ENCODE measurements at places on chromosomes 11 and 22.

GRCh38 chr22:20953668-20954500 is 13.2 kb upstream of the AIFM3 start:
- DNase-seq, result no peak

DNA sequence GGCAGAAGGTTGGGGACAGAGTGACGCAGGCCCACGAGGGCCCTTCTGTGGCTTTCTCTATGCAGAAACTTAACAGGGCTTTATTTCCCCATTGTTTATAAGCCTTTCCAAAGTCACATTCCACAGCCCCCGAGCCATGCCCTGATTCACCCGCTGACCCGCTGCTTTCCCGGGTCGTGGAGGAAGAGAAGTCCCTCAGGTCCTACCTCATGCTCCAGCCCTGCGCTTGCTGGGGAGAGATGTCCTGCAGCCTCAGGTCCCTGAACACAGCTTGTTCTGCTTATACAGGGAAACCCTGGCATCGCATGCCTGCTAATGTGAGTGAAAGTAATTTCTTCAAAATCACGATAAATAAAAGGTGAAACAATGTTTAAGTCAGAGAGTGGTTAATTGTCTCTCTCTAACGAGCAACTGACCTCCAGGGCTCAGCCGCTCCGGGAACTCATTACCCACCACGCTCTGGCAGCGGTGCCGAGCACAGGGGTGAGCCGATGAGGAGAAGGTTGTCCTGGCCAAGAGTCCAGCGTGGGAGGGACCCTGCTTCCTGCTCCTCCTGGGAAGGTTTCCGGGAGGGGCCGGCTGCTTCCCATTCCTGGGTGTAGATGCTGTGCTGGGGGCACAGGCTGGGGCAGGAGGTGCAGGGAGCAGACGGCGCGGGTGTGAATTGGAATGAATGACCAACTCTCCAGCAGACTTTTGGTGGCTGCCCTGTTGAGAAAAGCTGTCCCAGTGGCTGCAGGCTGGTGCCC is 595.2 kb downstream of the BRD1 start:
- no peak for DNase-seq

GRCh38 chr11:134275188-134275533 is 1.0 kb upstream of the GLB1L3 start:
- no peak for DNase-seq

DNA sequence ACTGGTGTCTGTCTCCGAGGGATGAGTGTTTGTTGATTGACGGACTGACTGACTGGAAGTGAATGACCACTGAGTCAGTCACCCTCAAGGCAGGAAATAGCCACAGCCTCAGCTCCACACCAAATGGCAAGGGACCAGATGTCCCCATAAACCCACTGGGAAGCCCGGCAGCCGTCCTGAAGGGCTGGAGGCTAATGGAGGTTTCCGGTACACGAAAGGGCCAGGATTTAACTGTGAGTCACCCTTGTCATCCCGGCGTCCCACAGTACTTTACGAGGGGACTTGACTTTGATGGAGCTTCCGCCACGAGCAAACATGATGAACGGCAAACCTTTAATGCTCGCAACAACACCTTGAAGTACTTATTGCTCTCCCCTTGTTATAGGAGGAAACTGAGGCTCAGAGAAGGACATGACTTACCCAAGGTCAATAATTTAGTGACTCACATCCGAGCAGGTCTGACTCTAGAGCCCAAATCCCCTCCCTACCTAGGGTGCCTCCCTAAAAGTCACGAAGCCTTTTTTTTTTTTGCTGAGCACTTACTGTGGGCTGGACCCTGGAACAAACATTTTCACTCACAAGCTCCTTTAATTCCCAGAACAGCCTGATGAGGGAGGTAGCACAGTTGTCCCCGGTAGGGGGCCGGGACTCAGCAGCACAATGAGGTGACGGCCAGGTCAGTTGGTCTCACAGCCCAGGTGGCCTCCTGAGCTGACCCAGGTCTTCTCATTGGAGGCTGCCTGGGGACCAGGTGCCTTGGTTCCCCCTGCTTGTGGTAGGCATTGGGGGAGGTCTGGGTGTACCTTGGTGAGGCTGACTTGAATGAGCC is 25.2 kb upstream of the GCAT start:
- DNase-seq, result no peak

DNA sequence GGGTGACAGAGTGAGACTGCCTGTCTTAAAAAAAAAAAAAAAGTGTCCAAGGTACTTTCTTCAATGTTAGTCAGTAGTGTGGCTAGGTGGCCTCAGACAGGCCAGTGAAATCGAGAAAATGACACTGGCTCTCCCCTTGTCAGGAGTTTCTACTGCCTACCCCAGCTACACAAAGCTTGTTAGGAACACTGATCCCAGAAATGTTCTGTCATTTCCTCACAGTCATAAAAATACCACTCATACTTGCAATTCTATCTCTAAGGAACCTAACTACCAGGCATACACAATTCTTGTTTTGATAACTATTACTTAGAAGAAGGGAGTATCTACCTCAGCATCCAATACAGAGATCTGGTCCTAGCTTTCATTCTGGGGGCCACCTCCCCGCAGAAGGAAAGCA is 31.3 kb downstream of the ATP6V1E1 start:
- no peak for DNase-seq

- DNase-seq, result no peak
Observed at GRCh38 chr11:108562746-108563581, 30.6 kb downstream of the EXPH5 start.

GRCh38 chr11:65854852-65855837 is 2.8 kb downstream of the CFL1 start:
- no peak for DNase-seq

- DNase-seq, result peak; percentile 80
Observed at GRCh38 chr22:50030297-50031188, 18.0 kb upstream of the IL17REL start.

DNA sequence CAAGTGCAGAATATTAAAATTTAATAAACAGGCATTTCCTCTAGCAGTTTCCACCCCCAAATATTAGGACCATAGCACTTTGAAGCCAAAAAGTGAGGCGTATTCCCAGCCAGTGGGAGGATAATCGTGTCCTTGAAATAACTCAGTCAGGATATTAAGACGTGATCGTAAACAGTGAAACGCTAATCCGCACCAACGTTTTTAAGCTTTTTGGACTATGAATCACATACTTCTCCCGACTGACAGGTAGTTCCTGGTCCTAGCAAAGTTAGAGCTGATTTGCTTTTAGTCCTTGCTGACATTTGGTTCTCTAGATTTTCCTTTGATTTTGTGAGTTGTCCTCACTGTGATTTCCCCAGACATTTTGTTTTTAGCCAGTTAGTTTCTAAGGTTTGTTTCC is 197.1 kb upstream of the ARHGAP20 start:
- DNase-seq, result no peak

DNA sequence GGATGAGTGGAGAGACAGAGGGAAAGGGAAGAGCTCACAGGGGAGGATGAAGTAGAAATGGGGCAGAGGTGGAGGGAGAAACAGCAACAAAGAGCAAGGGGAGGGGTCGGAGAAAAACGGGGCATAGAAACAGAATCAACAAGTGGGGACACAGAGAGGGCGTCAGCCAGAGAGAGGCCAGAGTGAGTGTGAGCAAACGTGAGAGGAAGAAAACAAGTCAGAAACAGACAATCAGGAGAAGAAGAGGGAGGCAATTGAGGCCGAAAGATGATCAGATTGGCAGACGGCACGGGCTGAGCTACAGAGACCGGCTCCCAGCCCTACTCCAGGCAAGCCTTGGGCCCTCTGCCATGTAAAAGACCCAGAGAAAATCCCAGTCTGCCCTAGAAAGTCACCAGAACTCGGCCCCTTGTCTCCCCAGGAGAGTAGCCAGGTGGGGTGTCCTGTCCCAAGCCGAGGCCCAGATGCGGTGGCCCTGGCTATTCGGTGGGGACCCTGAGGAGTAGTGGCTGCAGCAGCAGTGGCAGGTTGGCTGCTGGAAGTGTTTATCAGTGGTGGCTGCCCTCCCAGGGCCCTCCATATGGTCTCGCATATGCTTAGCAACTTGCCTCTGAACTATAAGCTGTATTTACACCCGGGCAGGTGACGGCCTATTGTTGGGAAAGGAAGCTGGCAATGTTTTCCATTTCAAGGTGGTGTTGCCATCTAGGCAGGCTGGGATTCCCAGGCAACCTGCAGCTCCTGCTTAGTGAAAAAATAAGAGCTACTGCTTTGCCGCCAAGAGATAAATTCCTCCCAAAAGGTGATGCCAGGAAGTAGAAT is 14.8 kb upstream of the TSPAN18 start:
- no peak for DNase-seq

DNA sequence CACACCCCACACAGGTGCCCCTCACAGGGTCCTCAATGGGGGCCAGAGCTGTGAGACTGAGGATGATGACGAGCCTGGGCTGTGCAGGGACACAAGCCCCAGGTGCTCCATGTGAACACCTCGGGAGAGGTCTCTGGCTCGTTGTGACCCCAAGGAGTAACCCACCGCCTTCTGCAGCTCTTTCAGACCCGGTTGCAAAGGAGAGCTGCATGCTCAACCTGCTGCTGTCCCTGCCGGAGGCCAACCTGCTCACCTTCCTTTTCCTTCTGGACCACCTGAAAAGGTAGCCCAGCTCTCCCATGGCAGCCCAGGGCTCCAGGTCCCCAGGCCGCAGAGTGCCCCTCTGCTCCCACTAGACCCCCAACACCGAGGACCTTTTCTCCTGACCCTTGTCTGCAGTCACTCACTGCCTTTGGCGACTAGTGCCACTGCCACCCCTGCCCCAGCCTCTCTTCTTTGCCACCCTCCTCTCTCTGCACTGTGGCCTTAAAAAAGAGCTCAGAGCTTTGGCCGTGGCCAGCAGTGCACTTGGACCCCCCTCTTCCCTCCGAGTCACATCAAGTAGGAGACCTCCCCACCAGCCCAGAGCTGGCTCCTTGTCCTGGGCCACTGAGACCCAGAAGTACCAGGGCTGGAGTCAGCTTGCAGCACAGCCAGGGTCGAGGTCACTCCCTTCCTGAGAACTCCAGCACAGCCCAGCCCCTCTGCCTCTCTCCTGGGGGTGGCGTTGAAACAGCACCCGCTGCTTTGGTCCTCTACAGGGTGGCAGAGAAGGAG is 133.7 kb downstream of the BCR start:
- no peak for DNase-seq

- DNase-seq, result no peak
Observed at GRCh38 chr22:46916886-46917770, 154.7 kb downstream of the TBC1D22A start.

- no peak for DNase-seq
Observed at GRCh38 chr11:107956543-107956942, 28.3 kb downstream of the RAB39A start.

- no peak for DNase-seq
Observed at GRCh38 chr22:43521716-43522115, 109.9 kb downstream of the MPPED1 start.

DNA sequence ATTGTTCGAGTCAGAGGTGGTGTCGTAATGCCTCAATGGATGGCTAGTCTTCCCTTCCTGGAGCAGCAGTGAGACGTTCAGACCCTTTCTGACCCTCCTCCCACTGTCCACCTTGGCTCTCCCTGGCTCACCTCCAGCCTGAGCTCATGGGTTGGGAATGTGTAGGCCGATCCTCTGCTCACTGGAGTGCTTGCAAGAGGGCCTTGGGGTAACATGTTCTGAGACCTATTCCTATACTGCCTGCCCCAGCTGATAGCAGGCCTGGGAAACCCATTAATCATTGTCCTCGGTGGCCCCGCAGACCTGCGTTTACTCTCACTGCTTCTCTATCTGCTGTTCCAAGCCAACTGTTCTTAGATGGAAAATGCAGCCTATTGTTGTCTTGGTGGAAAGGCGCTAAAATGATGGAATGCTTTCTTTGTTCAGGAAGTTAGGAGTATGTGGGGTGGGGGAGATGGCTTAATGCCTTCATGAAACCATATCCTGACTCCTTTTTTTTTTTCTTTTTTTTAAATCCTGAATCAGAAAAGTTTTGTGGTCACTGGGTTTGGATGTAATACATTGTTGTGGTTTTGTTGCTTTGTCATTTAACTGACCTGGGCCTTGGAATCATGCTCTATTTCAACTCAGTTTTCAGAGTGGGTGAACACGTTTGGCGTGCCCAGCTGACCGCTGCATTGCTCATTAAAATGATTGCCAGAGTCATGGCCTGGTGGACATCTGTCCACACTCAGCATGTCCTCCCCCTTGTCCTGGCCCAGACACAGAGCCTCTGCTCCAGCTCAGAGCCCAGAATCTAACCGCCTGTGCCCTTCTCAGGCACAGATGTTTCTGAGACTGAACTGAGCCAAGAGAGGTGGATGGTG is 72.5 kb downstream of the MICAL2 start:
- DNase-seq, result no peak

GRCh38 chr11:60905047-60905446 is 1.3 kb downstream of the PRPF19 start:
- no peak for DNase-seq

DNA sequence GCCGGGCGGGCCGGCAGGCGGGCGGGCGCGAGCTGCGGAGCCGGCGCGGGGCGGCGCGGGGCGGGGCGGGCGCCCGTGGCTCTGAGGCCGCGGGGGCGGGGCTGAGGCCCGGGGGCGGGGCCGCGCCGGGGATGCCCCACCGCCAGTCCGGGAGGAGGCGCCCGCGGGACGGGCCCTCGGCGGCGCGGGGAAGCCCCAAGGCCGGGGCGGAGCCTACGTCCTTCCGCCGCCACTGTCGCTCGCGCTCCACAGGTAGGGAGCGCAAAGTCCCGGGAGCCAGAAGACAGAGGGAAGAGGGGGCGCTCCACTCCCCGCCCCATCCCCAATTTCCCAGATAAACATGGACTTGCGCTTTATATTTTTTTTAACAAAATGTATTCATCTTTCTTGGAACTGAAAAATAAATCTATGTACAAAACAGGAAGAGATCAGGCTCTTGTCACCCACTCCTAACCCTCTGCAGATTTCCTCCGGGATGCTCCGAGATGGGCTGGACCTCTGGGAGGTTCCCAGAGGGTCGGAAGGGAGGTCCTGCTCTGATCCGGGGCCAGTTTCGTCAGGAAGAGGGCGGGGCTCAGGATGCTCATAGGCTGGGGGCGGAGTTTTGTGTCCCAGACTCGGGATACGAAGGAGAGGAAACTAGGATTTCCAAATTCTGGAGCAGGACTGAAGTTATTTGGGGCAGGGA is at the start of gene MAP4K2:
Gene MAP4K2 (minus strand): TSS at position 57 of the 688 bp plus-strand sequence. CDS start 65 bp downstream, outside the sequence.
- peak; percentile 84 for DNase-seq

GRCh38 chr11:10607462-10608132 is 39.1 kb upstream of the LYVE1 start:
- DNase-seq, result no peak

DNA sequence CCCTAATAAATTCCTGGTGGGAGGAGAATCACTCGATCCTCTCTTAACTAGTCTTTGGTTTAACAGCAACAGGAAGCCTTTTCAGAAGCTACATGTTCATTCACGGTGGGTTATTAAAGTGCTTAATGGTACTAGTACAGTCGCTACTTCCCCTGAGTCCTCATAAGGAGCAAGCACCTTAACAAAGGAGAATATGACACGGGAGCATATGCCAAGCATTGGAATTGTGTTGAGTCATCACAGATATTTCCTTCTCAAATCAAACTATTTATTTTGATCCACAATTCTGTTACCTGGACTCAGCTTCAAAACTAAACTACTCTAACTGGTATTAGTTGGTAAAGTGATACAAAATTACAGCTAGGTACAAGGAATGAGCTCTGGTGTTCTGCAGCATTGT is 177.5 kb upstream of the CTSC start:
- no peak for DNase-seq

GRCh38 chr11:118633979-118634378 is 26.6 kb downstream of the PHLDB1 start:
- no peak for DNase-seq

GRCh38 chr22:29254286-29254660 is 13.5 kb downstream of the RHBDD3 start:
- DNase-seq, result no peak
